ENCODE measurements at places on chromosomes 2 and 18.

GRCh38 chr2:223560749-223561435 is 41.3 kb downstream of the SCG2 start:
- no peak for DNase-seq

DNA sequence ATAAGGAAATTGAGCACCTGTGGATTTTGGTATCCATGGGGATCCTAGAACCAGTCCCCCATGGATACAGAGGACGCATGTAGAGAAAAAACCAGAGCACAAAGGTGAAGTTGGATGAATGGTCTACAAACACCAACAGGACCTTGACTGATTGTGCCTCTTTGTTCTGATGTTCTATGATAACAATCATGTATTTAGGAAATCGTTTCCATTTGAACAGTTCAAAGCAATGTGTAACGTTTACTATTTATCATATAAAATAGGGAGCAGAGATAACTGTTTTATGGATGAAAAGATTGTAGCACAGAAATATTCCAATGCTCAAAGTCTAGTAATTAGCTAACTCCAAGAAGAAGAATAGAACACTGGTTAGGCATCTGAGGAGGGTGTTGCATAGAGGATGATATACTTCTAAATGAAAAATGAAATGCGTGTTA is 116.3 kb upstream of the FN1 start:
- DNase-seq = no peak

GRCh38 chr2:97935719-97936161 is 60.0 kb downstream of the TMEM131 start:
- DNase-seq = no peak

- DNase-seq = no peak
These were observed 301.2 kb downstream of the AGPS start for GRCh38 chr2:177693658-177694339.

DNA sequence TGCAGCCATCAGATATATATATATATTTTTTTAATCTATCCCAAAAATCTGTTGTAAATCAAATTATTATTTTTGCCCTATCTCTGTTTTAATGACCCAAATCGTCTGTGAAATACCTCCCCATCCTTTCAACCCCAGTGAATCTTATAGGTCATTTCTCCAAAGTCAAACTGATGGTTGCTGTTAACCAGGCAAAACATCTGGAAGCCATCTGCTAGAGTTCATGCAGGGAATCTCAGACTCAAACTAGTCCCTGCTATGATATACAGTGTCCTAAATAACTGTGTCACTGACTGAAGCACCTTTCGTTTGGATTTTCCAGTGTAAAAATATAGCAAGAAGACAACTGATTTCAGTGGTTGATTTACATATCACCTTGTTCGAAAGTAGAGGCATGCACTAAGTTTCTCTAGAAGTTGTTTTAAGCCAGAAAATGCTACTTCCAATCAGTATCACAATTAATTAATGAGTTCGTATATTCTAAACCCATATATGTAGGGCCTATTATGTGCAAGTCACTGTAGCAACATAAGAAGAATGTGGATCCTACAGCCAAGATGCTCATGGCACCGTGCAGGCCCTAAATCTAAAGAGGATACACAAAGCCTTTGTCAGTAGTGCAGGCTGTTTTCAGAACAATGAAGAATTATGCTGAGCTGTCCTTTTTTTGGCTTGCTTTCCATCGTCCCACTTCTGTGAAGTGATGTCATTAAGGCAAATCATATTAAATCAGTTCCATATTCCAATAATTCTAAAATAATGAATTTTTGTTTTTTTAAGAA is 566.0 kb downstream of the STK39 start:
- DNase-seq = no peak

GRCh38 chr2:174485788-174486562 is 854 bp downstream of the GPR155 start:
- no peak for DNase-seq

- no peak for DNase-seq
These were observed 460.7 kb downstream of the MTX2 start for GRCh38 chr2:176729706-176730569.

DNA sequence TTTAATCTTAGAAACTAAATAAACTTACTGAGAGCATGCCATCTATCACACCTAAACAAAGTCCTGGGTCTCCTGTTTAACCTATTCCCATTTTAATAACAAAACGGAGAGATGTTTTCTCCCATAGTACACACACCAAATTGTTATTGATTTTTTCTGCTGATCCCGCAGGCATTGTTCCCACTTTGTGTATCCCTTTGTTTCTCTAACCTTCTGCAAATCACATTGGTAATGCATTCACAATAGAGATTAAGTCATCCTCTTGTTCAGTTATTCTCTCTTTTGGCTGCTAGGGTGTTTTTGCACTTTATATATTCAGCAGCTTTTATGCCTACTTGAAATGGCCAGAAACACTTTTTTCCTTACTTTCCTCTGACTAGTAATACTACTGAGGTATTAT is 1071.9 kb upstream of the CDH2 start:
- no peak for DNase-seq

GRCh38 chr2:1800716-1801388 is 56.5 kb upstream of the PXDN start:
- DNase-seq = no peak

DNA sequence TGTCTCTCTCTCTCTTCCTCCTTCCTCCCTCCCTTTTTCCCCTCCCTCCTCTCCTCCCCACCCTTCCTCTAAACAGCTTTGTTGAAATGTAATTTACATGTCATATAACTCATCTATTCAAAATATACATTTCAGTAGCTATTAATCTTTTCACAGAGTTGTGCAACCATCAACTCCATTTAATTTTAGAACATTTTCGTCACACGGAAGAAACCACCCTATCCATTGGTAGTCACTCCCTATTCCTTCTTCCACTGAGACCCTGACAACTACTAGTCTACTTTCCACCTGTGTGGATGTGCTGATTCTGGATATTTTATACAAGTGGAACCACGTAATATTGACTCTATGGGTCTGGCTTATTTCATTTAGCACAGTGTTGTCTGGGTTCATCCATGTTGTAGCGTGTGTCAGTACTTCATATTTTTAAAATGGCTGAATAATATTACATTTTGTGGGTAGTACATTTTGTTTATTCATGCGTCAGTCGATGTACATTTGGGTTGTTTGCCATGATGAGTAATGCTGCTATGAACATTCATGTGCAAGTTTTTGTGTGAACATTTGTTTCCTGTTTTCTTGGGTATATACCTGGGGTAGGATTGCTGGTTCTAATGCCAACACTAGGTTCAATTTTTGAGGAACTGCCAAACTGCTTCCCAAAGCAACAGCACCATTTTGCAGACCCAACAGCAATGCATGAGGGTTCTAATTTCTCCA is 100.1 kb upstream of the GCFC2 start:
- no peak for DNase-seq

DNA sequence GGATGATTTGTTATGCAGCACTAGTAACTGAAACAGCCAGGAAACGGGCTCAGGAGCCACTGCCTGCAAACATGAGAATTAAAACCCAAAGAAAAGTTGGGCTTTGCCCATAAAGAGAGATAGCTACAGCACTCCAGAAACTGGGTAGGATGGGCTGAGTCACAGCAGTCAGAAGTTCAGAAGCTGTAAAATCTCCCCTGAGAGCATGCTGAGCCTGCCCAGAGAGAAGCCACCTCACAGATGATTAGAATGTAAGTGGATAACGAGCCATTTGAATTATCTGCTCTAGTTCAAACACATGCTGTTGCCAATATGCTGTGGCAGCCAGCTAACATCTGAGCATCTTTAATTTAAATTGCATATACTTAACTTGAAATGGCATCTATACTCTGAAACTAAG is 388.1 kb upstream of the ACVR2A start:
- DNase-seq = no peak

GRCh38 chr2:104794441-104794840 is 59.5 kb upstream of the POU3F3 start:
- no peak for DNase-seq

DNA sequence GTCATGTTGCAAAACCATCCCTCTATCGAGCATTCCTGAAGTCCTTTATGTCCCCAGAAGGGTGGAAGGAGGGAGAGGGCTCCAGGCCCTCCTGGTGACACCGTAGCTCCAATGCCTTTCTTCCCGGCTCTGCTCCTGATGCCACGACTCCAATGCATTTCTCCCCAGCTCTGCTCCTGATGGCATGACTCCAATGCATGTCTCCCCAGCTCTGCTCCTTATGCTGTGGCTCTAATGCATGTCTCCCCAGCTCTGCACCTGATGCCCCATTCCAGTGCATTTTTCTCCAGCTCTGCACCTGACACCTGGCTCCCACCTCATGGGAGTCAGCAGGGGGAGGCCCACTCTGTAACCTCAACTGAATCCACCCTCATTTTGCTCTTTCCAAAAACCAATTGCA is 153.0 kb upstream of the SALL3 start:
- no peak for DNase-seq

GRCh38 chr2:237310515-237311114 is 103.3 kb downstream of the COL6A3 start:
- DNase-seq = no peak

- DNase-seq = no peak
These were observed 48.0 kb upstream of the LPIN2 start for GRCh38 chr18:3060667-3061580.

- no peak for DNase-seq
These were observed 168.0 kb upstream of the REV1 start for GRCh38 chr2:99657691-99658258.

DNA sequence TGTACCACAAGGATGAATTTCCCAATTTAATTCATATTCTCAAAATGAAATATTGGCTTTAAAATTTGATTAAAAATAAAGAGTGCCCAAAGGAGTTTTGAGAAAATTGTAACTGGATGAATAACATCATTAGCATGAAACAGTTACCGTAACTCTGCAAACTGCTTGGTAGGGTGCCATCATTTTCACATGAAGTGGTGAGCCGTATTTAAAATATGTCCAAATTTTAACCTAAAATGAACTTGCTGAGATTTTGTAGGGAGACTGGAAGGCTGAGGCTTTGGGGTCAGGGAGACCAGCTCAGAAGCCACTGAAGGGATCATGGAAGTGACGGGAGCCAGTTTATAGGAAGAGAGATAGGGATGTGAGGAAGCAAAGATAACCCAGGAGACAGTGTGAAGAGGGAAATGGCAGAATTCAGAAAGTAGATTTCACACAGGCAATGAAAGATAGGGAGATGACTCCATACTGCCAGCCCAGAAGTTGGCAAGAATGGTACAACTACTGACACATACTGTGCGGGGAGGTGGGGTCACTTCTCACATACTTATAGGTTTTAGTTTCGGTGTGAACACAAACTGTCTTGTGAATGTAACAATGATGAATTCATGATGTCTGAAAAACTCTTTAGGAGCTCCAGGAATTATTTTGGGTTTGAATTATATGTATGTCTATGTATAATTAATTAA is 53.8 kb downstream of the EFEMP1 start:
- no peak for DNase-seq

GRCh38 chr2:65053199-65053598 is 3.0 kb upstream of the CEP68 start:
- no peak for DNase-seq

DNA sequence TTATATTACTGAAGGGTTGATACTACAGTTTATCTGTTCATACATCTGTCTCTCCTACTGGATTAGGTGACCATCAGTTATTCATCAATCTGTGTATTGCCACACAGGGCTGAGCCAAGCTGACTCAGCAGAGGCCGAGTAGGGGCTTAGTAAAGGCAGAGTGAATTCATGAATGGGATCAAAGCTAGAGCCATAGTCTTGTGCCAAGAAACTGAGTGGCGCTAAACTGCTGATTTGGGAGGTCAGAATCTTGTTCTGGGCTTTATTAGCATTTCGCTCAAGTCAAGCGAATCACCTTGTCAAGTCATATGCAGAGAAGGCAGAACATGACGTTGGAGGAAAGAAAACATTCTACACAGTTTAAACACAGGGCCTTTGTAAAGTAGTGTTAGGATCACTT is 34.1 kb downstream of the SOCS6 start:
- no peak for DNase-seq

DNA sequence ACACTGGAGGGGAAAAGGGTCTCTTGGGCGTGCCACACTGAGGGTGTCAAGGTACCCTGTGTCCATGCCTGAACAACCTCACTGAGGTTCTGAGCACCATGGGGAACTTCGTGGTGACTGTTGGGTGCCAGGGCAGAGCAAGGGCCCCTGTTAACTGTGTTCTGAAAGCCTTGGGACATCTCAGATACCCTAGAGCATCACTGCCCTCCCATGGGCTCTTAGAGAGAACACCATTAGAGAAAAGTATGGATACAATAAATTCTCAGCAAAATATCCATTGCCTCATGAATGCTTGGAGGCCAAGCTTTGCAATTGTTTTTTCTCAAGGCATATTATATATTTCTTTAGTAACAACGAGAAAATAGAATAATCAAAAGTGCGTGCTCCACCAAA is 488.5 kb upstream of the NRP2 start:
- no peak for DNase-seq
